Activated gamma-delta T cell treated with anti-CD3 and anti-CD28 coated beads, Interleukin-2, amount 50 U/mL, for 16 hours (primary cell): ENCODE measurements at places on chromosomes 7 and 10.

DNA sequence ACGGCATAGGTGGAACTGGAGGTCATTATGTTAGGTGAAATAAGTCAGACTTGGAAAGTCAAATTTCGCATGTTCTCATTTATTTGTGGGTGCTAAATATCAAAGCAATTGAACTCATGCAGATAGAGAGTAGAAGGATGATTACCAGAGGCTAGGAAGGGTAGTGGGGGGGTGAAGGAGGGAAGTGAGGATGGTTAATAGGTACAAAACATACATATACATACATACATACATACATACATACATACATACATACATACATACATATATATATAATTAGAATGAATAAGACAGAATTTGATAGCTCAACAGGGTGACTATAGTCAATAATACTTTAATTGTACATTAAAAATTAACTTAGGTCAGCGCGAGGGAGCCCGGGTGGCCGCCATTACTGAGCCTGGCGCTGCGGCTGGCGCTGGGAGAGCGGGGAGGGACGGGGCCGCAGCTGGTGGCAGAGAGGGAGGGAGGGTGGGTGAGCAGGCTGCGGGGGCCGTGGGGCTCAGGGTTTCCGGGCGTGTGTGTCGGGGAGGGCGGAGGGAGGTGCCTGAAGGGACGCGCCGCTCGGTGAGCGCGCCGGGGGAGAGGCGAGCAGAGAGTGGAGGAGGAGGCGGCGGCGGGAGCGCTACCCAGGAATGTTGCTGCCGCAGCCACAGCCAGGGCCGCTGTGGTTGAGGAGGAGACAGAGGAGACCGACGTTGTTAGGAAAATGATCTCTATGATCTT, 85.8 kb upstream of the EGFR start:
- no peak for DNase-seq

DNA sequence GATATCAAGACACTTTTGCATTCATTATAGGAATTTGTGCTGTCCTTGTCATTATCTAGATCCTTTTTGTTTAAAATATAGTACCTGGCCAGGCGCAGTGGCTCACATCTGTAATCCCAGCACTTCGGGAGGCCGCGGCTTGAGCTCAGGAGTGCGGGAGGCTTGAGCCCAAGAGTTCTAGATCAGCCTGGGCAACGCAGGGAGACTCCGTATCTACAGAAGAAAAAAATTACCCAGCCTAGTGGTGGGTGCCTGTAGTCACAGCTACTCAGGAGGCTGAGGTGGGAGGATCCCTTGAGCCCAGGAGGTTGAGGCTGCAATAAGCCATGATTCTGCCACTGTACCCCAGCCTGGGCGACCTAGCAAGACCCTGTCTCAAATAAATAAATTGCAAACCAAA, 621 bp upstream of the MORN4 start:
- DNase-seq, result no peak

- DNase-seq, result no peak
Measured at GRCh38 chr7:1242606-1243289, 10.1 kb downstream of the UNCX start.

DNA sequence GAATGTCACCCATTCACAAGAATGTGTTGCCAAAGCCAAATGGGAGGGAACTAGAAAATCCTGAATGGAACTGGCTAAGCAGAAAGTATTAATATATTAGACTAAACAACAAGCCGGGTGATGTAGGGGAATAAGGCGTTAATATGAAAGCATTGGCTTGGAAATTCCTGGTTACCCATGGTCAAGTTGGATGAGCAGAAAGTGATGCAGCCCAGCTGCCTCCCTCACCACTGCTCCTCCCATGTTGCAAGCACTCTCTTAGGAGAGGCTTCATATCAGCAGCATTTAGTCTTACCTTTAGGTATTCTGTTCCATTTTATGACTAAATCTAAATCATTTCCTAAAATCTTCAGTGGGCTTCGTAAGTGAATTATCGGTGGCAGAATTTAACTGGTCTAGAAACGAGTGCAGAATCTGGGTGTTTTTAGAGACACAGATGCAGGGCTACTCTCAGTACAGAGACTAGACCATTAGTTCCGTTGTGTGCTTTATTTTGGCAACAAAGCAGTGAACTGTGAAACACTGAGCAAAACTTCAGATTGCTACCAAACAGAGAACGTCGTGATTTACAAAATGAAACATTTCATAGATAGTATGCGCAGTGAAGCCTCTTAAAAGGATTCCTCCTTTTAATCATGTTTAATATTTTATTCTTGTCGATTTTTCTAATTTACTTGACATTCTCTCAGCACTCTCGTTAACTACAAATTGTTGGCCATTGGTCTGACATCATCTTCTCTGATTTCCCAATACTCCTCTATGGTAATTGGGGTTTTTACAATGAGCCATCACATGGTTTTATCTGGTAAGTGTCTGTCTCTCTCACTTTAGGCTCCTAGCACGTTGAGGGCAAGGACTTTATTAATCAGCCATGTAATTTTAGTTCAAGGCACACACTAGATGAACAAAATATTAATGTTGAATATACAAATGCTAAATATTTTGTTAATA, 22.0 kb upstream of the HGF start:
- no peak for DNase-seq

GRCh38 chr7:39360038-39360437, 206.2 kb upstream of the YAE1 start:
- DNase-seq, result no peak

DNA sequence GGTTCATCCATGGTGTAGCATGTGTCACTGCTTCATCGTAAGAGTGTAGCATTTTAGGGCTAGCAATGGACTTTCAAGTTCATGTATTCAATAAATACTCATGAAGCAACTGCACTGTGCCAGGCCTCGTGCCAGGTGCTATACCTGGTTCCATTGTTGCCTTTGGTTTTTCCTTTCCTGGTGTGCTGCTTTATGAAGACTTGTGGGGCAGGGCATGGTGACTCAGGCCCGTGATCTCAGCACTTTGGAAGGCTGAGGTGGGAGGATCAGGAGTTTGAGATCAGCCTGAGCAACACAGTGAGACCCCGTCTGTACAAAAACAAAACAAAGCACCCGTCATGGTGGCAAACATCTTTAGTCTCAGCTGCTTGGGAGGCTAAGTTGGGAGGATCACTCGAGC, 2.2 kb upstream of the CPA4 start:
- no peak for DNase-seq

- DNase-seq, result no peak
Measured at GRCh38 chr7:157359581-157359980, 22.8 kb downstream of the DNAJB6 start.

- no peak for DNase-seq
Measured at GRCh38 chr10:132526676-132527075, 10.9 kb upstream of the INPP5A start.

- no peak for DNase-seq
Measured at GRCh38 chr10:118629211-118629610, 33.8 kb upstream of the PRLHR start.

DNA sequence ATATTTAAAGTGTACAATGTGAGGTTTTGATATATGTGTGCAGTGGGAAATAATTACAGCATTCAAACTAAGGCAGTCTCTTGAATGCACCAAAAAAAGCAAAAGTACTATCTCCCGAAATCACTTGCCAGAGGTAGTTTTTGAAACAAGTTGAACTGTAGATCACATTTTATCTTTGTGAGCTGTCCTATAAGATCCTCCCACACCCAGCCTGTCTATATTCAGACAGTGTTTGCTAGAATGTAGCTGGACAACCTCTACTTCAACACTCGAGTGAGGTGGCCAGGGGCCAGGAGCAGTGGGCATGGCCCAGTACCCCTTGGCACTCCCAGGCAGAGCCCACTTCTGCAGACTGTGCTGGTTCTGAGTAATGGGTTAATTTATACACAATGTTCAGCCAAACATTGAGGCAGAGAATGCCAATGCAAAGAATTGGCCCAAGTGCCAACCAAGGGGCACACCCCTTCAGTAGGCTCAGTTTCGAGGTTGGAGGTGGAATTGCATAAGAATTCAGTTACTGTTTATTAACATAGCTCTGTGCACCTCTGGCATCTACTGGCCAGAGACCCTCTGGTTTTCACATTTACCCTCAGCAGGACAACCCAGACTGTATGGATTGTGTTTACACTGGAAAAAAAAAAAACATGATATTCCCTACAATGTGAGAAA, 70.5 kb downstream of the AHR start:
- DNase-seq, result no peak

DNA sequence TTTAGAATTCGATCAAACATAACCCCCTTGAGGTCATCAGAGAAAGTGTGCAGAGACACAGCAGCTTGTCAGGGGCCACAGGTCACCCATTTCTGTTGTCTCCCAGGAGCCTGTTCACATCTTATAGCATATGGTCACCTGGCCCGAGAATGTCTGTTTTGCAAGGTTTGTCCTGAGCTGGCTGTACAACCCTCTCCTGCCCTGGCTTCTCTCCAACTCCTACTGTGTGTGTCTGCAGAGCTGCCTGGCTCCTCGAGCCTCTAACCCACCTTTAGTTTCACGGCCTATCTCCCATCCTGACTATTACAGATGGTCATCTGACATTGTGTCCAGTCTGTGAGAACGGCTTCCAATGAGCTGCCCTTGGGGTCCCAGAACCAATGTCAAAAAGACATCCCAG, 683.4 kb downstream of the SDK1 start:
- no peak for DNase-seq

DNA sequence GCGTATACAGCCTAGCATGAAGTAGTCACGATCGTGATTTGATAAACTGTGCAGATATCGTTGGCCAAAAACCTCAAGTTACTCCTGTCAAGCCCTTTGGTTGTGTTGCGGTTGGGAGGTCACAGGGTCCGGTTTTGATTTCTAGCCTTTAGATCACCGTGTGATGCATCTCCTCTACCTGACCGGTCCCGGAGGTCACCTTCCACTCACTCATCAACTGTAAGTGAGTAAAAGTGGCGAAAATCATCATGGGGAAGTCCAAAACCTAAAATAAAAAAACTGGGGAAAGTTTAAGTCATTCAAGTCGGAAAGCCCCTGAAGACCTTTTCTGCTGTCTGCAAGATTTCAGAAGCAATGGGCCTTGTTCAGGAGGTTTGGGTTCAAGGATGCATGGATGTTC, 62.8 kb downstream of the ADARB2 start:
- DNase-seq, result no peak

GRCh38 chr10:92111336-92111939, 179.4 kb downstream of the CPEB3 start:
- DNase-seq, result no peak

- DNase-seq, result no peak
Measured at GRCh38 chr10:3422282-3422681, 249.7 kb upstream of the PITRM1 start.

DNA sequence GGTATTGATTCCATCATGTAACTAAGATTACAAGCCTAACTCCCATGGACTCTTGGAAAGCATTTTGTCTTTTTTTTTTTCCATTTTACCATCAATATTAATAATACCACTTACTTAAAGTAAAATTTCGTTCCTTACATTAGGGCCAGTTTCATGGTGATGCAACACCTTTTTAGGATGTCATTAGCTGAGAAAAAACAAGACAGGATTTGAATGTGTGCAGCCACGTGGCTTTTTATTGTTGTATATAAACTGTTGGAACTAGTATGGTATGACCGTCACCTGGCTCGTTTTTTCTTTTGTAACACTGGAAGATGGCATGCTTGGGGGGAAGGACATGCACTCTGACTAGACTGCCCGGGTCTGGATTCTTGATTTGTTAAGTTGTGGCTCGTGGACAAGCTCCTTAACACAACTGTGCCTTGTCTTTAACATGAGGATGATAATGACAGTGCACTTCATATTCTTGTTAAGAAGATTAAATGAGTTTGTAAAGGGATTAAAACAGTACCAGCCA, 42.1 kb downstream of the ARHGAP21 start:
- no peak for DNase-seq

DNA sequence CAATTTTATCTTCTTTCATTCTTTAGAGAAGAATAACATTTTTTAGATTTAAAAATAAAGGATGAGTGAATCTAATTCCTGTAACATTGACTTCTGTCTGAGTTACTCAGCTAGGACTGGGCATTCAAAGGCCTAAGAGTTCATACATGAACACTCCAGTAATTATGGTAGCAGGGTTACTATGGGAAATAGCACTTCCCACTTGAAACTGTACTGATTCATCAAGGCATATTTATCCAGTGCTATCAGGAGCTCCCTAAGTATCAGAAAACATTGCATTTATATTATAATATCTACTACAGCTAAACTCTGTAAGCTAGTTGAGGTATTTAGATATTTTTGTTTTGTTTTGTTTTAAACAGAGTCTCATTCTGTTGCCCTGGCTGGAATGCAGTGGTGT, 41.8 kb downstream of the NDUFB2 start:
- no peak for DNase-seq

GRCh38 chr7:26479581-26479980, 187.9 kb downstream of the SNX10 start:
- no peak for DNase-seq
